Left colon (tissue), 2 donors: ENCODE measurements at places on chromosomes 5 and 9. TPM values are rescaled to one million over a fixed set of nuclear protein-coding genes. Genes with fewer than 3 reads are reported as not detected.

The LIFR gene
- 8.1 TPM for total RNA-seq

The MARCOL gene
- total RNA-seq, result not detected

The PRSS3 gene
- 310 TPM for total RNA-seq

The AQP7 gene
- total RNA-seq, result 8.3 TPM

- no peak for DNase-seq
Observed at GRCh38 chr5:39598661-39599248, 174.0 kb upstream of the DAB2 start.
